ENCODE measurements at places on chromosomes 12 and 14.

DNA sequence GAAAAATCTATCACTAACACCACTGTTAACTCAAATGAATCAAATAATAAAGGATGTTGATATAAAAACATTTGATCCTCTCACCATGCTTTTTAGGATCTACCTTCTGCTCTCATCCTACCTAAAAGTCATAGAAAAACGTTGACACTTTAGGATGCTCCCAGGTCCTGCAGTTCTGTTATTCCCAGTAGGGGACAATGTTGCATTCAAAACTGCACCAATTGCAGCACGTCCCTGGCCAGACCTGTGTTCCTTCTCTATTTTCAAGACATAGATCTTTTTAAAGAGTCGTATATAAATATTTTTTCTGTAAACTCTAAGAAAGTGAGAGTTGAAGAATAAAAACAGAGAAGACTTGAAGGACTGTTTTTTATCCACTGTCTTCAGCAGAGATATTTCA is 8.8 kb downstream of the AICDA start:
- DNase-seq, result no peak

DNA sequence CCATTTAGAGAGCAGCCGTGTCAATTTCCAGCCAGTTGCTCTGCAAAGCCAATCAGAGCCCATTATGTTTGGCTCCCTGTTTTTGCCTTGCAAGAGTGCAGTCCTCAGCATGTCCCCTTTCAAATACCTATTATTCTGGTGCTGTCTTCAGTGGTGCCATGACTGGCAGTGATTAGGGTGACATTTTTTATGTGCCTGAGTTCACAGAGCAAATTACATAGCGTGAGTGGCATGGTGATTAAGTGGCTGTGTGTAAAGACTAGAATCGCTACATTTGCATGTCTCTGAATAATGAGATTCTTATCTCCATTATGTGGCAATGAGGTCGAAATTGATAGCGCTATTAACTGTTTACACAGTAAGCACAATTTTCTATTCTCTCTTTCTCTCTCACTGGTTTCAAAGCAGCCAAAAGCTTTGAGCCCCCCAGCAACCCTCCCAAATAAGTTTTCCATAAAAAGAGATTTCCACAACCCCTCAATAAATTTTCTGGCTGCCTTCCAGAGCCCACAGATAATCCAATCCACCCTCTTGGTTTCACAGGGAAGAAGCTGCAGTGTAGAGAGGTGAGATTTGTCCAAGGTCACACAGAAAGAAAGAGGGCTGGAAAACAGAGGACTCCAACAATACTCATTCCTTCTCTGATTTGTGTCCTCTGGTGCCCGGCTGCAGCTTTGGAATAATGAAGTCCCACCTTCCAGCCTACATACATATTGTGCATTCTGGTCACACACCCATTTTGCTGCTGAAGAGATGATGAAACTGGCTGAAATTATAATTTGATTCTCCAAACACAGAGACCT is 58.8 kb upstream of the NUDT4 start:
- DNase-seq, result no peak

DNA sequence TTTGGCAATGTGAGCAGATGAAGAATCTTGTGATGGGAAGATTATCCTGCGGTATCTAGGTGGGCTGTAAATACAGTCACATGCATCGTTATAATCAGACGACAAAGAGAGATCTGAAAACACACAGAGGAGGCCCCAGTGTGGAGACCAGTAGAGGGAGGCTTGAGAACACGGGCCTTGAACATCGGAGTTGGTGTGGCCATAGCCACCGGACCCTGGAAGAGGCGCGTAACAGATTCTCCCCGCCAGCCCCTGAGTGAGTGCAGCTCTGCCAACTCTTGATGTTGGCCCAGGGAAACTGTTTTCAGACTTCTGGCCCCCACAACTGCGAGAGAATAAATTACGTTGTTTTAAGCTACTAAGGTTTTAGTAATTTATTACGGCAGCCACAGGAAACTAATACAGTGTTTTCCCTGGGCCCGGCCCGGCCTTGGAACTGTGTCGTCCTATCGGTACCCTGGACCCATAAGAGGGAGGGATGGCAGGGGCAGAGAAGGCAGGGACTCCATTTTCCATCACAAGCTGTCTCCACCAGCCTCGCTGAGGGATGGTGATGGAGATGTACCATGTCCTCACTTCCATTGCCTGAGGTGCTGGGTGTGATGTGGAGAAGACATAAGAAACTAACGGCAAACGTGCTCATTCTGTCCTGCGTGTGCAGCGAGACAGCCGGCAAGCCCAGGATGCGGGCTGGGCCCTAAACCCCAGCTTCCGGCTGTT is 91.6 kb downstream of the NTF3 start:
- DNase-seq, result no peak

- DNase-seq, result no peak
Measured at GRCh38 chr12:103748002-103748401, 93.0 kb downstream of the NT5DC3 start.

- no peak for DNase-seq
Measured at GRCh38 chr12:120698665-120699064, 11.6 kb upstream of the UNC119B start.
